ENCODE measurements at places on chromosomes 11 and 22. TPM values are rescaled to one million over a fixed set of nuclear protein-coding genes. Genes with fewer than 3 reads are reported as not detected.

The TREH gene
- total RNA-seq: 0.21 TPM

The ASCL2 gene
- not detected for total RNA-seq

The CATSPER1 gene
- total RNA-seq: 2.6 TPM

The PDE2A gene
- 4.3 TPM for total RNA-seq

The CAPN5 gene
- total RNA-seq: 22.3 TPM

The KCNJ1 gene
- not detected for total RNA-seq

The SLC22A8 gene
- not detected for total RNA-seq

The TYR gene
- not detected for total RNA-seq

The MUC5B gene
- total RNA-seq: 3.4 TPM

The VWCE gene
- 0.47 TPM for total RNA-seq

The PPARA gene
- total RNA-seq: 31.5 TPM

The DSCAML1 gene
- 0.07 TPM for total RNA-seq

The OR52R1 gene
- total RNA-seq: not detected

The OR5T3 gene
- total RNA-seq: not detected

The ARHGAP8 gene
- total RNA-seq: 127 TPM

The CD248 gene
- not detected for total RNA-seq

The TUB gene
- 1.5 TPM for total RNA-seq

The GGT1 gene
- 63.8 TPM for total RNA-seq

The ASRGL1 gene
- total RNA-seq: 30.3 TPM

The TBX10 gene
- not detected for total RNA-seq

The GAS2 gene
- total RNA-seq: 3.9 TPM

The POTEH gene
- not detected for total RNA-seq

The SLC17A6 gene
- not detected for total RNA-seq

The OR2AG1 gene
- total RNA-seq: not detected

The LRRC74B gene
- not detected for total RNA-seq

The DENND5A gene
- 31.6 TPM for total RNA-seq

The PHOX2A gene
- not detected for total RNA-seq

The APOBEC3B gene
- total RNA-seq: 43.3 TPM

The SHISA8 gene
- total RNA-seq: not detected
